ENCODE measurements at places on chromosomes 11 and 22. TPM values are rescaled to one million over a fixed set of nuclear protein-coding genes. Genes with fewer than 3 reads are reported as not detected.
A peak's percentile ranks its signal among the peaks of the same experiment; 100 is the strongest.

Gene KCNE3
- total RNA-seq = 8.2 TPM

Gene CENPM
- 10.8 TPM for total RNA-seq

- no peak for DNase-seq
These were observed 121.3 kb downstream of the MPPED1 start for GRCh38 chr22:43533156-43533530.

GRCh38 chr11:33315822-33316221 lies 58.6 kb downstream of the HIPK3 start:
- no peak for DNase-seq

GRCh38 chr11:5514841-5515240 lies 1.7 kb downstream of the UBQLNL start:
- DNase-seq = no peak

- DNase-seq = no peak
These were observed 65.8 kb upstream of the SEPTIN5 start for GRCh38 chr22:19648419-19648929.

DNA sequence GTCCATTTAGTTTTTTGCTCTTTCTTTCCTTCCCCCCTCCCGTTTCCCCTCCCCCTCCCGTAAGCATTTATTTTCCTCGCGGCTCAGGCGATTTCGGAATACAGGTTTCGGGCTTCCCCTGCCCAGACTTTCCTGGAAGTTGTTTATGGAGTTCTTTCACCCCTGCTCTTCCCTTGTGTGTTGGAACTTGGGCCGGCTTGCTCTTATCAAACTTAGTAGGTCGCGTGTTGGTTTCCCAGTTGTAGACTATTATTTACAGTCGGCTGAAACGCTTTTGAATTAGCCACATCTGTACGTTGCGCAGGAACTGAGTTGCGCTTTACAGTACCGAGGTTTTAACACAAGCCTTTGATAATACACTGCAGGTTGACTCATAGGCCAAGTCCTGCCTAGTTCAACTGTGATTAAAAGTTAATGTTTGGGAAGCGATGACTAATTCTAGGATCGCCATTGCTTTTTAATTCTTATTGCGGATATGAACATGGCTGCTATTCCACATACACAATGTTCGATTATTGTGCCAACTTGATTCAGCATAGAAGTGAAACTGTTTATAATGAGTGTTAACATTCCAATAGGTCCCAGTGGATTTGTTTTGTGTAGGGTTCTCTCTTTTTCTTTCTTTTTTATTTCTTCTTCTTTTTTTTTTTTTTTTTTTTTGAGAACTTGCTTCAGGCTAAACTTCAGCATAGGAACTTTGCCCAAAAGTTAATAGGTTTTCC lies 1.7 kb downstream of the YAP1 start:
- peak; percentile 62 for DNase-seq

GRCh38 chr11:72144807-72145565 lies 9.5 kb downstream of the FOLR3 start:
- no peak for DNase-seq

DNA sequence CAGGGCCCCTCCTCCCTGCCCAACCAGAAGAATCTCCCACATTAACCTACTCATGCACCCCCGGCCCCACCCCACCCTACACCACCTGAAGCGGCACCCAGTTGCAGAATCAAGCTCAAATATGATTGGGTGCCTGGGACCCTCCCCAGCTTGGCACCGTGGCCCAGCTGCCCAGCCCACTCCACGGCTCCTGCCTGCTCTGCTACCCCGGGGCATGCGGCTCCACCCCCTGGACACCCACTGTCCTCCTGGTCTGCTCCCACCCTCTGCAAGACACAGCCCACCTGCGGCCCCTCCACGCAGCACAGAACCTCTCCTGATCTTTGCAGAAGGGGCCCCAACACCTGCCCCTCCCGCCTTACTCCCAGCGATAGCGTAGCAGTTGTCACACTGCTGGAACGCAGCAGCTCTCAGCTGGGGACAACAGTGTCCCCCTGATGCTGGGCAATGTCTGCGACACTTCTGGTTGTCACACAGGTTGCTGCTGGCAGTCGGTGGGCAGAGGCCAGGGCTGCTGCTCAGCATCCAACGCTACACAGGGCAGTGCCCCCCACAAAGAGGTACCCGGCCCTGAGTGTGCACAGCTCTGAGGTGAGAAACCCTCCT lies 32.0 kb upstream of the TESMIN start:
- DNase-seq = no peak

DNA sequence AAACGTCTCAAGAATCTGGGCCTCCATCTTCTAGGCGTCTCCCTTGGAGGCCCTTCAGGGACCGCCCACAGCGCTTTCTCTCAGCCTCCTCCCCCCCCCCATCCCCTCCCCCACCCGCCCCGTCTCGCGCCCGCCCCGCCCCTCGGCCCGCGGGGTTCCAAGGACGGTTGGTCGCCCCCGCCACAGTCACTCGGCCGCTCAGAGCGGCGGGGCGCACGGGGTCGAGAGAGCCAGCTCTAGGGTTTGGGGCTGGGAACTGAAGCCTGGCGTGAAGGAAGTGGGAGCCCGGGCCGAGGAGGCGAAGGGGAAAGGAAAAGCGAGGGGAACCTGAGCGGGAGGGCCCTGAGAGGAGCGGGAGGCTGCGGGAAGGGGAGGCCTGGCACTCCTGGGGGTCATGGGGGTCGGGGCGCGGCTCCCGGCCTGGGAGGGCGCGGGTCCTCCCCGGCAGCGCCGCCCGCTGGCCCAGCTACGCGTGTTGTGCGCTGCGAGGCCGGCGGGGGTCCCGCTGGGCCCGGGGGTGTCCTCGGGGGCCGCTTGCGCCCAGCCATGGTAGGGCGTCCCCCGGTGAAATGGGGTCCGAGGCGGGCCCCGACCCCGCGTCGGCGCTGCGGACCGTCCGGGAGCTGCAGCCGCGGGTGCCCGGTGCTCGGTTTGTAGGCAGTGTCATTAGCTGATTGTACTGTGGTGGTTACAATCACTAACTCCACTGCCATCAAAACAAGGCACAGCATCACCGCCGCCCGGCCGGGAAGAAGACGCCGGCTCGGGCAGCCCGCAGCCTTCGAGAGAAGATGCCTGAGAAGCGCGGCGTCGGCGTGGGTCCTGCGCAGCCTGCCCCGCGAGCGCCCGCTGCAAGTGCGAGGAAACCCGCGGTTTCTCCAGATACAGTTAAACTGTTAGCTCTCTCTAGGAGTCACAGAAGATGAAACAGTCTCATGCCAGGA lies at the start of gene BTG4:
Gene BTG4 (minus strand): TSS at position 91 of the 944 bp plus-strand sequence. CDS start 13,610 bp downstream, outside the sequence.
- DNase-seq = no peak

GRCh38 chr11:64285885-64286800 lies 495 bp downstream of the GPR137 start:
- no peak for DNase-seq

DNA sequence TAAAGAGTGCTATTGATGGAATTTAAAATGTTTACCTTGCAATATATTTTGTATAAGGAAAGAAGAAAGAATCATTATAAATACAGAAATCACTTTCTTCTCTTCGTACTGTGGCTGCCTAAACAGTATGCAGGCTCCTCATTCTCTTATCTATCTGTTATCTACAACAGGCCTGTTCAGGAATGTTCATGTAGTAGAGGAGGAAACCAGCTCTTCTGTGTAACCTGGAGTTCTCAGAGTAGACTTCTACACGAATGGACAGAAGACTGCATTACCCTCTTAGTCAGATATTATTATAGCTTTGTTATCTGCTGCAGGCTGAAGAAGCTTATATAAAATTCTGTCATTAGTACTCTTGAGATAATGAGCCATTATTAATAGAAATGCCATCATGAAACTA lies 1225.9 kb upstream of the CNTN5 start:
- DNase-seq = no peak

GRCh38 chr11:64571410-64572091 lies 19.5 kb upstream of the SLC22A12 start:
- DNase-seq = peak; percentile 36

DNA sequence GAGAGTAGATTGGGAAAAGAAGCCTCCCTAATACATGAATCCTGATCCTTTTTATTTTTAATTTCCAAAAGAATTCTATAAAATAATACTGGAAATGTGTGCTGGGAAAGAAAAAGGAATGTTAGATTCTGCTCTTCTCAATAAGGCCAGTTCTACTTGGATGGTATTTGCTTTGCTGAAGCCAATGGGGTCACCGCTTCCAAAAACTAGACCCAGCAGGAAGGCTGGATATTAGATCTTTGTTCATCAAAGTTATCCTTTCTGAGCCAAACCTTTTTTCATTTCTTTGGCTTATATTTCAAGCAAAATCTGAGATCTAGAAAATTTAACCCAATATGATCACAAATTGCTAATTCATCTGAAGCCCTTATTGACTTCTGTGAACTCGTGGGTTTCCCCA lies 41.4 kb downstream of the SCUBE2 start:
- no peak for DNase-seq

DNA sequence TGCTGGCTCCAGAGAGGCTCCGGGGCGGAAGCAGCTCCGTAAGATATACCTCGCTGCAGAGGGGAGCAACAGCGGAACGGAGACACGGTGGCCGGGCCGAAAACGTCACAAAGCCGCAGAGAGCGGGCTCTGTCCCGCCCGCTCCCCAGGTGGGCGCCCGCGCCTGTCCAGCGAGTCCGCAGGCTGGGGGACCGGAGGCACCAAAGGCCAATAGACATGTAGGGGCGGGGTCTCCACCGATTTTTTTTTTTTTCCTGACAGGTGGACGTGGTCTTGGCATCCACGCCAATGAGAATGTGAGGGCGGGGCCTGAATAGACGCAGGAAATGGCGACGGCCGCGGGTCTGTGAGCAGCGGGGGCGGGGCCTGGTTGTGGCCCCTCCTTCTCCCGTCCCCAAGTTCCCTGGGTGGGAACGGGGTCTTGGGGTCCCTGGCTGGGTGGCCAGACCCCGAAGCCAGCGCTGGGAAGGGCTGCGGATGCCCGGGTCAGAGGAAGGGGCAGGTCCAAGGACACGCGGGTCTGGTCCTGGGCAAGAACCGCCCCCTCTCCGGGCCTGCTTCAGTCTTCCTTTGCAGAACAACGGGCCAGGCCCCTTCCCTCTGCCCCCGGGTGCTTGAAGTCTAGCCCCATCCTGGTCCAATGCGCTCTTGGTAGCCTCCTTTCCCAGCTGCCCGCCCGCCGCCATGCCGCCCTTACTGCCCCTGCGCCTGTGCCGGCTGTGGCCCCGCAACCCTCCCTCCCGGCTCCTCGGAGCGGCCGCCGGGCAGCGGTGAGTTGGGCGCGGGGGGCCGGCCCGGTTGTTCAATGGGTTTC lies at the start of gene DNAJC4:
Gene DNAJC4 (plus strand): TSS at position 378 of the 814 bp plus-strand sequence. CDS start 307 bp downstream, at position 685.
- peak; percentile 96 for DNase-seq

DNA sequence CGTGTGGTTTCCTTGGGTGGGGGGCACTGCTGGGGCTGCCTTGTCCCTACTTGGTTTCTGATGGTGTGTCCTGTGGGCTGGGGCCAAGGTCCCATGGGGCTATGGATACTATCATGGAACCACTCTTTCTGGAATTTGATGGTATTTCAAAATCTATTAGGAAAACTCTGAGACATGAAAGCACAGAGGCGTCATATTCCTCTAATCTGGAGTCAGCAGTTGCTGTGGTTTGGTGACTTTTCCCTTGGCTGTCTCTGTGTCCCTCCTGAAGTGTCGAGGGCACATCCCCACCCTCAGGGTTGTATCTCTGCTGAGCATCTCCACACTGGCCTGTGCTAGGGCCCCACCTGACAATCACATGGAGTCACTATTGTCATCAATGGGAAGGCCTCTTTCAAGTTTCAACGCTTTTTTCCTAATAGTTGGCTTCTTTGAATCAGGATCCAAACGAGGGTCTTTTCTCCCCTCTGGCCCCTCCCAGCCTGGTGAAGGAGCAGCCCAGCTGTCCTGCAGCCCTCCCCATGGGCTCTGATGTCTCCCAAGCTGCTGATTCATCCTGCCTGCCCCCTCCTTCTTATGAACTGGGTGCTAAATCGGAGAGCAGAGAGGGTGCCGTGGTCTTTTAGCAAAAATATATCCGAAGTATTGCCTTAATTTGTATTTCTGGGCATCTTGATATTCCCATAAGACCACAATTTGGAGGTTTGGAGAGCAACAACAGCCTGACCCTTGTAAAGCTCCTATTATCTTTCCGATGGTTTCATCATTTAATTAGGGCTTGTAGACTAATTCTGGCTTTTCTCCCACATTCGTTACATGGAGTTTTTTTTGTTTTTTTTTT lies 38.5 kb downstream of the MED15 start:
- DNase-seq = no peak

DNA sequence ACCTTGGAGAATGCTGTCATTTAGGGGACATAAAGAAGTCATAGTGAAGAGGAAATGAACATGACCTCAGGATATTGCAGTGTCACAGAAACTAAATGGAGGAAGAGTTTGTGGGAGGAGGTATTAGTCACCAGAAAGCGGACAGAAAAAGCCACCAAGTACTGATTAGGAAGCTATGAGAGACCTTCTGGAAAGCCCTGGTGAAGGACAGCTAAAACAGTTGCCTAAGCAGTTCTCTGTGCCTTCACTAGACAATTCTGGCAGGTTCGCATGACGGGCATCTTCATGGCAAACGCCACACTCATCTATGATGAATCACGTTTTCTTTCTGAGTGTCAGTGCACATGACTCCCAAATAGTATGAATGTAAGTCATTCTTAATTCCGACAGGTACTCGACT lies 325.8 kb downstream of the C11orf87 start:
- DNase-seq = no peak

DNA sequence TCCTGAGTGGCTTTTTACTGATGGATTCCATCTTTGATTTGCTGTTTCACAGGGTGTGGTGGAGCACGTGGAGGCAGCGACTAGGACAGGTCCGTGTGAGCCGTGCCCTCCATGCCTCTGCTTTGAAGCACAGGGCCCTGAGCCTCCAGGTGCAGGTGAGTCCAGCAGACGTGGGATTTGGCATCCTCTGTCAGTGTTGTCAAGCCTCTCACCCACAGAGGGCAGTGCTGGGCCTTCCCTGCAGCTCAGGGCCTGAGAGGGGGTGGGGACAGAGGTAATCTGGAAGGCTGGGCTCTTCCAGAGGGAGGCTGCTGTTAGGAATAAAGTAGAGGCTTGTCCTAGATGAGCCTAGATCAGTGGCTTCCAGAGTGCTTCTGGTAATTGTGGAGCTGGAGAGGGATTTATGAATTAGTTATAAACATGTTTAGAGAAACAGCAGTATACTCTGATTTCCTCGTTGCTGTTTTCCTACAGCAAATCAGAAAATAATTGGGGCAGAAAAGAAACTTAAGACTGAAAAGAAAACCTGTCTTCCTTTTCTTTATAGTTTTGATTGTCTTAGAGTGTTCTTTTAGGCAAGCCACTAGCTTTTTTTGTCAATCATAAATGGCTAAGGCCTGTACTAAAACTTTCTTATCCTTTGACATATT lies 65.0 kb downstream of the SFI1 start:
- peak; percentile 74 for DNase-seq

DNA sequence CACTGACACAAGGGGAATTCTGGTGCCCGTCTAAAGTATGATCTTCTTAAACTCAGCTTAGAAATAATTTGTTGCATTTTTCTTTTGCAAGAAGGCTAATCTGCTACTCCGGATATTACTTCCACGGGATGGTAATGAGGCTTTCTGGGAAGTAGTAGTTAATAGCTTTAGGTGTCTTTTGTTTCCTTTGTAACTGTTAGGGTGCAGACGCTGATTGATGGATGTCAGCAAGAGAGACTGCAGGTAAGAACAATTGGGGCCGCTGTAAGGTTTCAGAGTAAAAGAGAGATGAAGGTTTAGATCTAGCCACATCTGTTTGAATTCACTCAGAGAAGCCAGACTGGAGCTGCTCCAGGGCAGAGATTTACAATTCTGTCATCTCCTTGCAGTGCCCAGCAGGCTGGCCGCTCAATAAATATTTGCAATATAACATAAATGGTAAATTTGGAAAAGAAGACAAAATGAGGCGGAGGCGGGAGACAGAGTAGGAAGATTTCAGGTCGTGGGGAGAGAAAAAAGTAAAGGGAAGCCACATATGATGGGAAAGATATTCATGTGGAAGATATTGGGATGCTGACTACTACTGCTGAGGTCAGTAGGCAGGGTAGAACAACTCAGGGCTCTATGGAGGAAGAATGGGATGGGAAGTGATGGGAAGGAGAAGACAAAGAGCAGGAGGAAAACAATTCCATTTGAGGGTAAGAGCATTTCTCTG lies 320.5 kb downstream of the AASDHPPT start:
- DNase-seq = no peak

Data from prostate gland (tissue), 2 donors.